Stimulated activated naive CD4-positive, alpha-beta T cell (primary cell): ENCODE measurements at places on chromosomes 6 and 20.
A peak's percentile ranks its signal among the peaks of the same experiment; 100 is the strongest.

- no peak for DNase-seq
These were observed 2.3 kb downstream of the GNAS start for GRCh38 chr20:58854638-58855471.

- DNase-seq, result peak; percentile 52
These were observed 6.8 kb upstream of the USP49 start for GRCh38 chr6:41901882-41902519.

- DNase-seq, result no peak
These were observed 235.0 kb downstream of the GMPR start for GRCh38 chr6:16473184-16473907.

- DNase-seq, result no peak
These were observed 150.1 kb downstream of the DHX35 start for GRCh38 chr20:39112178-39112743.

GRCh38 chr6:141956868-141957267 is 175.9 kb upstream of the GJE1 start:
- no peak for DNase-seq

DNA sequence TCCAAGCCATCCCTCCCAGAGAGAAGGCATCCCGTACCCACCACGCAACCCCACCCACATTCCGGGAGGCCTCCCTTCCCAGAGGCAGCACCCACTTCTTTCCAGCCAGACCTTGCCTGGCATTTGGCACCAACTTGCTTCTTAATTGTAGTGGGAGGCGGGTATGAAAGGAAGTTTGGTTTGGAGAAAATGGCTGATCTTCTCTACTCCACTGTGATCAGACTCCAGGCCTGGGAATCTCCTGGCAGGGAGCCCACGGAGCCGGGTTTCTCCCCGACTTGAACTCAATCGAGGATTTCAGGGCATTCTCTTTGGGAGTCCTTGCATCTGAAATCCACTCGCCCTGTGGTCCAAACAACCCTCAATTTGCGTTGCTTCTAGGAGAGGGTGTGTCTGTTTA is 107.1 kb downstream of the ZDHHC14 start:
- DNase-seq, result no peak

DNA sequence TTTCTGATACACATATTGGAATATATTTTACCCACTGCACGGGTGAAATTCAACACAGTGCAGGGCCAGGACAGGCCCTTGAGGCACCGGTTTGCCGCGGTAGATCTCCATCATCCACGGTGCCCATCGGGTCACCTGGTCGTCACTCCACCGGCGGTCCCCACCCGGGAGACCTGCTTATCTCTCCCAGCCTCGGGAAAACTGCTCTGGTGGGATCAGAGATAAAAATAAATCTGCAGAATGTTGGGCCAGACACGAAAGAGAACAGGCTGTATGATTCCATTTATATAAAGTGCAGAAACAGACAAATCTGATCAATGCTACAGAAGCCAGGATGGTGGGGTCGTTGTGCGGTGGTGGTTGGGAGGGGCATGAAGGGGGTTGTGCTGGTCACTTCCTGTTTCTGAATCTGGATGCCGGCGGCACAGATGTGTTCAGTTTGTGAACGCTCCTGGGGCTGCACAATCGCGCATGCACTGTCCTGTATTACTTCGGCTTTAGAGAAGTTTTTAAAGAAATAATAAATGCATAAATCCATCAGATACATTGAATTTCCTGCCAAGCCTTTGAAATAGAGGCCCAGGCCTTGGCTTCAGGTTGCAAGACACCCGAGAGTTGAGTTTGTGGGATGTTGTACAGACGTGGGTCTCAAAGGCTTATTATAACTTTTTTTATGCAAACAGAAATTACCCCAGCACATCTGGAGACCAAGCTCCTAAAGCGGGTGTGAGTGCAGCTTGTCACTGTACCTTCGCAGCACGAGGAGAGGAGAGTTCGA is 54.3 kb downstream of the ANKRD60 start:
- DNase-seq, result no peak

- no peak for DNase-seq
These were observed 202.4 kb upstream of the CDH4 start for GRCh38 chr20:61049684-61050083.

GRCh38 chr20:50144362-50144761 is 9.2 kb downstream of the PEDS1 start:
- no peak for DNase-seq

DNA sequence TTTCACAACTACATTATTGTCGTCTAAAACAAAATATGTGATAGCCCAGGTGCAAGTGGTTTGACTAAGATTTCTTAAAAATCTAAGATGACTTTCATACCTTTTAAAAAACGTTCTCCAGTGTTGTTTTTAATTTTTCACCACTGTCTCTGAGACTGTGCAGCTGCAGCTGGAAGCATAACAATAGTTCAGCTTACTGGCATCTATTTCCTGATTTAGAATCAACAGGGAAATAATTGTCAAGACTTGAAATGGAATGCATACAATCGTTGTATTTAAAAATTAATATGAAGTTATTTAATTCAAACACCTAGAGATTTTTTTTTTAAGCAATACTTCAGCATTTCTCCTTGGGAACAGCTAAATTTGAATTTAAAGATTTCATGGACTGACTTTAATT is 982.0 kb upstream of the EPHA7 start:
- no peak for DNase-seq

DNA sequence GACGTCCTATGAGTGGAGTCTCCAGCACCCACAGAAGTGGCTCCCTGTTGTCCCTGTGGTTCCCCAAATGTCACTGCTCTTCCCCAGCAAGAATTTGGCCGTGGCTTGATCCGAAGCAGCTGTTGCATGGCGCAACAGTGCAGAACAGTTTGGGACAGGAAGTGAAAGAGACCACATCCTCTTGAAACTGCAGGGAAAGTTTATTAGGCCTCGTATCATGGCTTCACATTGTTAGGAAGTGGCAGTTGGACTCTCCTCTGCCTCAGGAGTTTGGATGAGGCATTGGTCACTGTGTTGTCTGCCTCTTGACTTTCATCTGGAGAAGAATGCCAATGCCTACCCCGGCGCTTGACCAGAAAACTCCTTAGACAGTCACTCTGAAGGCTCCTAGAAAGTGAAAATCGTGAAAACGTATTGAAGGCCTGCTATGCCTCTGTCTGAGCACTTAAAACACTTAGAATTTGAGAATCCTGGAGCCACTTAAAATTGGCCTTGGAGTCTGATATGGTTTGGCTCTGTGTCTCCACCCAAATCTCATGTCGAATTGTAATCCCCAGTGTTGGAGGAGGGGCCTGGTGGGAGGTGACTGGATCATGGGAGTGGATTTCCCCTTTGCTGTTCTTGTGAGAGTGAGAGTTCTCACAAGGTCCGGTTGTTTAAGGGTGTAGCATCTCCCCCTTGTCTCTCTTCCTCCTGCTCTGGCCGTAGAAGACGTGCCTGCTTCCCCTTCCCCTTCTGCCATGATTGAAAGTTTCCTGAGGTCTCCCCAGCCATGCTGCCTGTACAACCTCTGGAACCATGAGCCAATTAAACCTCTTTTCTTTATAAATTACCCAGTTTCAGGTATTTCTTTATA is 334.9 kb upstream of the JARID2 start:
- no peak for DNase-seq

DNA sequence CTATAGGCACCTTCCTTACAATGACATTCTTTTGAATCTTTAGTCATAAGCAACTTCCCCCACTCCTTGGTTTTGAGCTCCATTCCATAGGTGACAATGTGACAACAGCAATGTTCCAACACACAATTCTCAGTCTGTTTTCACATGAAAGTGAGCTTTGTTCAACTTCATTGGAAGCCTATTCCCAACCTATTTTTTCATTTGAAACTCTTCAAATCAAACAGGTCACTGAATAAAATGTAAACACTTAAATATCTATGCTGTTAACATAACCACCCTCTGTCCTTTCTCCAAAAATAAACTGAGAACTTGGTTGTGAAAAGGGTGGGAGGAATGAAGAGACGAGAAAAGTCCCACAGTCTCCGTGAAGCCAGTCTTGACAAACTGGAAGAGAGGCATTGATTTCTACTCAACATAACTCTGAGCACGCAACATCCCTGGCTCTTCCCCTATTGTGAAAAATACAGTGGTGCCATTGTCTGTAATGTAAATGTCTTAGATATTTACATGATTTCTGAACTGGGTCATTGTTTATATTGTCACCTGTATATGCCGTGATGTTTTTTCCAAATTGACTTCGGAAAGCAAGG is 343.1 kb downstream of the TFAP2A start:
- no peak for DNase-seq

- no peak for DNase-seq
These were observed 1586.7 kb downstream of the HACE1 start for GRCh38 chr6:103273048-103273447.

GRCh38 chr6:14147891-14148290 is 30.3 kb downstream of the CD83 start:
- DNase-seq, result no peak
